Left cardiac atrium (tissue), 4 donors: ENCODE measurements at places on chromosomes 2 and 18. TPM values are rescaled to one million over a fixed set of nuclear protein-coding genes. Genes with fewer than 3 reads are reported as not detected.

- no peak for DNase-seq
Measured at GRCh38 chr18:33369711-33370449, 70.6 kb downstream of the CCDC178 start.

- DNase-seq = no peak
Measured at GRCh38 chr2:111182121-111182520, 61.4 kb downstream of the BCL2L11 start.

The DSG4 gene
- total RNA-seq = not detected

- no peak for DNase-seq
Measured at GRCh38 chr2:235052514-235053354, 100.9 kb downstream of the SH3BP4 start.

The GALM gene
- total RNA-seq = 16.8 TPM

- DNase-seq = no peak
Measured at GRCh38 chr18:33022370-33022769, 249.5 kb upstream of the KLHL14 start.

DNA sequence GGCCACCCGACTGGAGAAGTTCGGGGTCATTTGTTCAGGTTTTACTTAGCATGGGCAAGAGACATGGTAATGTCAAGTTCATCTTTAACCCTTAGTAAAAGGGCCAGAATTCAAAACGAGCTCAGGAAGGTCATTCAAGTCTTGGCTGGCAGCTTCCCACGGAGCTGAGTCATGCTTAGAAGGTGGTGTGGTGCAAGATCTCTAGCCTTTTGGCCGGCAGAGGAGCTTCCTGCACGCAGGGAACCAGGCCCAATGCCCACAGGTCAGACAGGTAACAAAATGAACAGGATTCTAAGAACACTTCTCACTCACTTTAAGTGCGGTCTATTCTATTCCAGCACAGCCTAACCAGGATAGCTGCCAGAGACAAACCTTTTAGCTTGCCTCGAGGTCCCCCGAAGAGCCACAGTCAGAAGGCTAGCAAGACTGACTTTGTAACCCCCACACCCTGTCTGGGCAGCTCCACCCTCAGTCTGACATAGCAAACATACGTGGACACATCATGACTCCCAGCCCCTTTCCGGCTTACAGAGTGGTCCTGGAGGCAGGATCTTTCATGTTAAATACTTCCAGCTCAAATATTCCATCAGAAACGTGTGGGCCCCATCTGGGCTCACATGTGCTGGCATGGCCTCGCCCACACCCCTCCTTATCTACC, 292.7 kb downstream of the BCL11A start:
- peak; percentile 29 for DNase-seq

DNA sequence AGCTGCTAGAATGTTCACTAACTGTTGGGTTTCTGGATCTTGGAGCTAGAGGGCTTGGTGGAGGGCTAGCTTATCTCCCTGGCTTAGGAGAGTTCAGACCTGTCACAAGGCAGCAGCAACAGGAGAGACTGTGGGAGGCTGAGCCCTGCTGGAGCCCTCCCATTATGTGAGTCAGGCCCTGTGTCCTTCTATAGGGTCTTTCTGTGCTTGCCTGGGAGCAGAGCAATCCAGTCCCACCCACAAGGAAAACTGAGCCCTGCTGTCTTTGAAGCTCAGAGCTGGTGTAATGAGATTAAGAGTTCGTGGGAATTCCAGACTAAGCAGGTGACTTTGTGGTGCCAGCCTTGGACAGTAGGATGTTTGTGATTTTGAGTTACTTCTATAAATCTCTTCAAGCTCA, 249.0 kb downstream of the TTC32 start:
- no peak for DNase-seq

- no peak for DNase-seq
Measured at GRCh38 chr2:217787160-217787877, 215.5 kb downstream of the TNS1 start.

DNA sequence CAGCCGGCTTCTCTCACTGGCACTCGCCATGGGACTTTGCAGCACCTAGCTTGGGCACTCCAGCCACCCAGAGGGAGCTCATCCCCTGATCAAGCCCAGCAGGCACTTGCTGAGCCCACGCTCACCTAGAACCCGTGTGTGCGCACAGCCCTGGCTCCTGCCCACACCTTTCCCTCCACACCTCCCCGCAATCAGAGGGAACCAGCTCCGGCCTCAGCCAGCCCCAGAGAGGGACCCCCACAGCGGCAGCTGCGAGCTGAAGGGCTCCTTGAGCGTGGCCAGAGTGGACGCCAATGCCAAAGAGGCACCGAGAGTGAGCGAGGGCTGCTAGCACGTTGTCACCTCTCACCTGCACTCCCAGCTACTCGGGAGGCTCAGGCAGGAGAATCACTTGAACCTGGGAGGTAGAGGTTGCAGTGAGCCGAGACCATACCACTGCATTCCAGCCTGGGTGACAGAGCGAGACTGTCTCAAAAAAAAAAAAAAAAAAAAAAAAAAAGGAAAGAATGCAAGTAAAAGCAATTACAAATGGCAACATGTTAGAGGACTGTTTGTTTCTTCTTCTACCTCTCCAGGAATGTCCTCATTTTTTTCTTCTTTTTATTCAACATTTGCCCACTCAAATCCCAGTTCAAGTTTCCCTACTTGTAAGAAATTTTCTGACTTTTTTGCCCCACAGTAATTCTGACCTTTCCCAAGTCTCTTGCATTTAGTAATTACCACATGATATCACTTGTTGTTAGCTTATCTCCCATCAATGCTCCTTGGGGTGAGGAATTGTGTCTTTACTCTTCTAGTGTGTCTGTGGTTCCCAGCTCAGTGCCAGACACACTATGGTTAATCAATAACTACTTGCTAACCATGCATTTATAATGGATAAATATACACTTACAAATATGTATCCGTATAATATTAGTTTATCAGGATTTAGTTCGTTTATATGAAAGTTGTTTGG, 40.6 kb upstream of the ST3GAL5 start:
- no peak for DNase-seq

The NAT8 gene
- not detected for total RNA-seq

- no peak for DNase-seq
Measured at GRCh38 chr2:50769406-50770181, 262.3 kb downstream of the NRXN1 start.

The C2orf80 gene
- total RNA-seq = not detected

The LONRF2 gene
- total RNA-seq = 13.5 TPM

The SPP2 gene
- not detected for total RNA-seq
